ENCODE measurements at places on chromosomes 12 and 14. TPM values are rescaled to one million over a fixed set of nuclear protein-coding genes. Genes with fewer than 3 reads are reported as not detected.

DNA sequence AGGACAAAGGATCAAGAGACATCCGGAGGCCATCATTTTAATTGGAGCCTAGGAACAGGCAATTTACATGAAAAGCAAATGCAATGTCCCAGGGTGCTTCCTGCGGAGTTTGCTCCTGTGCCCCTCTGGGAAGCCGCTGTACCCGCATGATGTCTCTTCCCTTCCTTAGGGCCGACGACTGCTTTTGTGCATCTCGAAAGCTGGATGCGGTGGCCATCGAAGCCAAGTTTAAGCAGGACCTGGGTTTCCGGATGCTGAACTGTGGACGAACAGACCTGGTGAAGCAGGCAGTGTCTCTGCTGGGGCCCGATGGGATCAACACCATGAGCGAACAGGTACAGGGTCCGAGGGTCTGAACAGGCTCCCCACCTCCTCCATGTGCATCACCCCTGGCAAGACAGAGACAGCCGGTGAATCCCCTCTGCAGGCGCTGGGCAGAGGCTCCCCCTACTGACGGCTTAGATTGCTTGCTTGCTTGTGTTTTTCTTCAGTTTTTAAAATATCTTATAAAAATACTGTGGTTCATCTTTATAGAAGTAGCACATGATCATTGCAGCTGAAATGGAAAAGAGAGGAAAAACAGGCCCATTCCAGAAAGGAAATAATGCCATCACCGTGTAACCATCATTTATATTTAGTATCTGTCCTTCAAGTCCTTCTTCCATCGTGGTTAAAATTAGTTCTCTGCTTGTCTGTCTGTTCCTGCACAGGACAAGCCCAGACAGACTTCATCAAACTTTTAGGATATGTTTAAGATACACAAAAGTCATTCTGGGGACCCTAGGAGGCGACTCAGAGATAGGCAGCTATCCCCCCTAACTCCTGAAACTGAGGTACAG lies 75.4 kb upstream of the PWP1 start:
- no peak for DNase-seq

TMED10 gene
- 200 TPM for total RNA-seq

- no peak for DNase-seq
These were observed 20.1 kb upstream of the RTN1 start for GRCh38 chr14:59890676-59891075.

DNA sequence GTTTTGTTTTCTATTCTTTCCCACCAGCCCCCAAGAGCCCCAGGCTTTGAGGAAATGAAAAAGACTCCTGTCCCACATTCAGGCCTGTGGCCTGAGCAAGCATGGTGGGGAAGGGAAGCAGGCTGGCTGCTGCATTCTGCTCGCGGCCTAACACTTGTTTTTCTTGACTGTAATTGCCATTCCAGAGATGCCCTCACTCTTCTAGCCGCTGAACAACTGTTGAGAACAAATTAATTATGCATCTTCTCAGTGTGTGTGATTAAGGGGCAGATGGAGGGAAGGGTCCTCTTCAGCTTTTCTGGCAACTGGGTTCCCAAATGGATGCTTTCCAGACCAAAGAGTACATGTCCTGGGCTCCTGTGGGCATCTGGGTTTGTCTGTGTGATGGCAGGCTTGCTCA lies 43.3 kb downstream of the ADCK1 start:
- DNase-seq = no peak

SLC25A47 gene
- not detected for total RNA-seq

TAS2R14 gene
- 0.49 TPM for total RNA-seq

DNA sequence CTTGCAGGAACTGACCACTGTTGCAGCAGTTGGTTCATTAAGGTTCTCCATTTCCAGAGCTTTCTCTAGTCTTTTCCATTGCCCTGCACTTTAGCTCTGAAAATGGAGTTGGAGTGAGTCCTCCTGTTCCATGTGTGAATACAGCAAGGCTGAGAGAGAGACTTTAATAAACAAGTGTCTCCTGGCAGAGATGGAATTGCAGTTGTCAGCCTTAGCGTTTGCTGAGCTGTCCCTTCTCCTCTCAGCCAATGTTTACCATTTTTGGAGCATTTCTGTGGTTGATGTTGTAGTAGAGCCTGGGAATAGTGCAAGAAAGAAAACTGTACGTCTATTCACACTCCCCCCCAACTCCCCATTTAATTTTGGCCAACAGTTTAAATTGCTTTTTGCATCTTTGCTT lies 7.5 kb upstream of the MANSC4 start:
- DNase-seq = no peak

GARIN6 gene
- total RNA-seq = not detected

CNTN1 gene
- 34.2 TPM for total RNA-seq

GPRC5D gene
- not detected for total RNA-seq

DNA sequence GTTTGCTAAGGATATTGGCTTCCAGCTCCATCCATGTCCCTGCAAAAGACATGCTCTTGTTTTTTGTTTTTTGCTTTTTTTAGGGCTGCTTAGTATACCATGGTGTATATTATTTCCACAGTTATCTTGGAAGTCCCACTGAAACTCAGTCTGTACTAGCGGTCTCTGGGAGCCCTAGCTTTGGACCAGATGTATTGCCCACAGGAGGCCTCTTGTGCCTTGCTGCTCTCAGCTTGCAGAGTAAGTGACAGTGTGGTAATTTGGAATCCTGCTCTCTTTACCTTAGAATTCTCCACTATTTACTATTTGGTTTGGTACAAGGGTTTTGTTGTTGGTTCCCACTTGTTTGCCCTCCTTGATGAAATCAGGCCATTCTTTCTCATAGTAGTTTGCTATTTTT lies 1022.9 kb downstream of the LRFN5 start:
- DNase-seq = no peak

HOXC9 gene
- total RNA-seq = 9.6 TPM

DNA sequence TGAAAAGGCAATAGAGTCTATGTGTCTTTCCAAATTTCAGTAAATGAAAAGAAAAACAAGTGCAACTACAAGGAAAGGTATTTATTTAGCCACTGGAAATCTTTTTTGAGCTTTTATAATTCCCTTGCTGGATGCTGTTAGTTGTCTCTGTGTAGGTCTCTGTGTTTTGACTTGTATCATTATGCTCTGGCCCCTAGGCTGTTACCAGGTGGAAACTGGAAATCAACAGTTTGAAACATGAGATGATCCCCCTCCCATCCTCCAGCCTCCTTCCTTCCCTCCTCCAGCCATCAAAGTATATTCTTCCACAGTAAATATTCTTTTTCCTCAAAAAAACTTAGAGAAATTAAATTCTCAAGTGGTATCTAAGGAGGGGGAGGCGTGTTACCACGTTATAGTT lies 934 bp upstream of the DCN start:
- no peak for DNase-seq

DNA sequence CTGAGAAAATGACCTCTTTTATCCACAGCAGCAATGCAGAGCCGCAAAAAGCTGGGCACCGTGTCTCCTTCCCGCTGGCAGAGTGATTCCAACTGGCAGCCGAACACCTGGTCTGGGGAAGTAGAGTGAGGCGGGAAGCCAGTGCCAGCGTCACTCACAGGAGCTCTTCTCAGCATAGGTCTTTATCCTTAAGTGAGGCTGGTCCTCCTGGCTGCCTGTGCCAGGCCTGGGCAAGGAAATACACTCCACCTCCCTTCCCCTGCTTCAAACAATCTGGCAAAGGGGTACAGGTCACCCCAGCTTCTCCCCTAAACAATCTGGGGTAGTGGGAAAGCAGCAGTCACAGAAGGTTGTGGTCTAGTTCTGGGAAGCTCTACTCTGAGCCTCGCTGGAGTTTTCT lies 4.8 kb downstream of the ARHGAP9 start:
- no peak for DNase-seq

GRCh38 chr14:73997108-73997943 lies 21.8 kb downstream of the ENTPD5 start:
- DNase-seq = no peak

TGM1 gene
- 283 TPM for total RNA-seq

- DNase-seq = no peak
These were observed 24.0 kb downstream of the TTC9 start for GRCh38 chr14:70665448-70666360.

- no peak for DNase-seq
These were observed 17.7 kb upstream of the ADCK1 start for GRCh38 chr14:77782202-77782601.

DNA sequence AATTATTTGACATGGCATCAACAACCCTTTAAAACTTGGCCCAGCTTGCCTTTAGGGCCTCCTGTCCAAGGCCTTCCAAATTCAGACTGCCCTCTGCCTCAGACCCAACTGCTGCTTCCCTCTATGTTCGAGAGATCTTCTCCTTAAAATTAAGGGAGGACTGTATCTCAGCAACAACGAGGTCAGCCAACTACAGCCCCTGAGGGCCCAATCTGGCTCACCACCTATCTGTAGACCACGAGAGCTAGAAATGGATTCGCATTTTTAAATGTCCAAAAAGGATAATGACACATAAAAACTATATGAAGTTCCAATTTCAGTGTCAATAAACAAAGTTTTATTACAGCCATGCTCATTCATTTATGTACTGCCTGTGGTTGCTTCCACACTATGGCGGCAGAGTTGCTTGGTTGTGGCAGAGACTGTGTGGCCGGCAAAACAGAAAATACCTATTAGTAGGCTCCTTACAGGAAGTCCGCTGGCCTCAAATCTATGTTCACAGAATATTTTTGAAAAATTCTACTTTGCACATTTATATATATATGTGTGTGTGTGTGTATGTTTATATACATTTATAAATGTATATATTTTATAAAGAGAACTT lies 1026.9 kb downstream of the BCL11B start:
- no peak for DNase-seq

DNA sequence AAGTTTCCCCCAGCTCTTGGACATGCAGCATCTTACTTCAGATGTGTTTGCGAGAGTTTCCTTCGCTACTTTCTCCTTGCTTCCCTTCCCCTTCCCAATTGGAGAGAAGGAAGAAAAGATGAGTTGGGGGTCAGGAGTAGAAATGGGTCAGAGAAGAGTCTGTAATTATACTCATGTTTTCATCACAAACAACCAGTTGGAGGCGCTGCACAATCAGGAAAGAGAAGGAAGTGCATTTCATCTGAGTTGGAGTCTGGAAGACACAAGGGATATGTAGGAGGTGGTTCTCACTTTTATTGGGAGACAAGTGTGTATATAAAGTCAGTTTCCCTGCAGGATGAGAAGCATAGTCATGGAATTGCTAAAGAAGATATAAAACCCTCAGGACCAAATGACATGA lies 31.3 kb upstream of the VSX2 start:
- no peak for DNase-seq

DNA sequence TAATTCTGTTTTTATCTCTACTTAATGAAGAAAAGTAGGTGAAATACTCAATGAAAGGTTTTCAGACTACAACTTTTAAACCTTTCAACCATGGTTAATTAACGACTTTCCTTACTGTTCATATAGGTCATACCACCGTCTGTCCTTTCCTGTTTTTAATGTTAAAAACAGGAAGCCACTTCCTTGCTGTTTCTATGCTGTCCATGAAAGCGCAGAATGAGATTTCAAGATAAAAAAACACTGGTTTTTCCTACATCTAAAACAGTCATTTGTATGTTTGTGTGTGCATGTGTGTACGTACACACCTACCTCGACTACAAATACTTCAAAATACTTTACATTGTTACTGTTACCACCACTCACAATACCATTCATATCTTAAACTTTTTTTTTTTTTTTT lies 27.3 kb downstream of the SPTLC2 start:
- no peak for DNase-seq

GRCh38 chr12:632102-632696 lies 31.0 kb downstream of the NINJ2 start:
- DNase-seq = no peak

EXOC3L4 gene
- not detected for total RNA-seq

GRCh38 chr14:68711561-68712309 lies 81.1 kb downstream of the ZFP36L1 start:
- no peak for DNase-seq

DNA sequence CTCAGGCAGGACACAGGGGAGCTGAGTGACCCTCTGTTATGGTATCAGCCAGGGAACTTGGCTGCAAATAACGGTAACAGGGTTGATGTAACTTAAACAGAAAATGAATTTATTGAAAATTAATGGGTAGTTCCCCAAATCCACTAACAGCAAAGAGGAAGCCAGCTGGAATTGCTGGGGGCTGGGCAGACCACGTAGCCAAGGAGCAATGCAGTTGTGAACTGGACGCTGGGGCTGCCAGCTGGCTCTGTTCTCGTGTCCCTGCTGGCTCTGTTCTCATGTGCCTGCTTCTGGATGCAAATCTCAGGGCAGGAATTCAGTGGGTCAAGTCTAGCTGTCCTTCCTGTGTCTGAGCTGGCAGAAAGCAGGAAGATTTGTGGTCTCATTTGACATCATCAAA lies 1383.3 kb upstream of the TMEM132C start:
- DNase-seq = no peak

DNA sequence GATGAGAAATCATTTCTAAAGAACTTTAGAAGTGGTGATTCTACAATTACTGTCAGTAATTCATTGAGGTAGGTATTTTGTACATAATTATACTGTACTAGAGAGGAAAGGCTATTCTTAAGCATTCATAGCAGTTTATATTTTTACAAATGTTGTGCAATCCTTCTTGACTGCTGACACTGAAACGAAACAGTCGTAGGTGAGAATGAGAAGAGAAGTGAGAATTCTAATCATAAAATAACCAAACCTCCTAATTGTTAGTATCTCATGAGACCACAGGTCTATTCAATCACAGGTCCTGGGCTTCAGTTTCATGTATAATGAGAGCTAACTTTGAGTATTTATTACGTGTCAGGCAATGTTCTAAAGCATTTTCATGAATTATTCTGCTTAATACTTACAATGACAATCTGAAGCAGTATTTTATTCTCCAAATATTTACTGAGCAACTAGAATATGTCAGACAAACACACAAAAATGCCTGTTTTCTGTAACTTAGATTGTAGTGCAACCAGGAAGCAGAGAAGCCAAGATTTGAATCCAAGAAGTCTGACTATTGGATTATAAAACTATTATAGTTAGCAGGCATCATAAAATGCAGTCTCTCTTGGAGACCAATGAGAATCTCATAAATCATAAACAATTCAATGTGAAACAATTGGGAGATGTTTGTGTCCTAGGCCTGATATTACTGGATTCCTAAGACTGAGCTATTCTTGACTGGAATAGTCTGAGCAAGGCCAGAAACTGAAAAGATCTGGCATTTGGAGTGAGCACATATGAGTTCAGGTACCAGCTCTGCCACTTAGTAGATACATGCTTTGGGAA lies 24.3 kb downstream of the RERG start:
- DNase-seq = no peak

SOAT2 gene
- not detected for total RNA-seq

EPYC gene
- not detected for total RNA-seq

LTBR gene
- total RNA-seq = 298 TPM

FBXW8 gene
- total RNA-seq = 14.7 TPM

GRCh38 chr14:92039063-92039718 lies 668 bp downstream of the TRIP11 start:
- DNase-seq = no peak

CARMIL3 gene
- total RNA-seq = 7.6 TPM

DNAJC22 gene
- total RNA-seq = 0.39 TPM

PPM1H gene
- 2.2 TPM for total RNA-seq

- DNase-seq = no peak
These were observed 168.1 kb upstream of the NOVA1 start for GRCh38 chr14:26765768-26766520.

Data from lower leg skin (tissue), 4 donors.